ENCODE measurements at places on chromosomes 11 and 22. TPM values are rescaled to one million over a fixed set of nuclear protein-coding genes. Genes with fewer than 3 reads are reported as not detected.

The MAPK8IP2 gene
- total RNA-seq: 0.36 TPM

The CBLIF gene
- total RNA-seq: not detected

The MRGPRX1 gene
- not detected for total RNA-seq

The OR2AG2 gene
- 0.36 TPM for total RNA-seq

GRCh38 chr11:116787786-116788486 is at the start of gene ZPR1:
TSS of gene ZPR1 (minus strand) at chr11:116788023. CDS start at chr11:116787990, 33 bp downstream.
- peak; percentile 98 for DNase-seq

GRCh38 chr11:62732830-62733229 is 4.5 kb downstream of the TTC9C start:
- no peak for DNase-seq

DNA sequence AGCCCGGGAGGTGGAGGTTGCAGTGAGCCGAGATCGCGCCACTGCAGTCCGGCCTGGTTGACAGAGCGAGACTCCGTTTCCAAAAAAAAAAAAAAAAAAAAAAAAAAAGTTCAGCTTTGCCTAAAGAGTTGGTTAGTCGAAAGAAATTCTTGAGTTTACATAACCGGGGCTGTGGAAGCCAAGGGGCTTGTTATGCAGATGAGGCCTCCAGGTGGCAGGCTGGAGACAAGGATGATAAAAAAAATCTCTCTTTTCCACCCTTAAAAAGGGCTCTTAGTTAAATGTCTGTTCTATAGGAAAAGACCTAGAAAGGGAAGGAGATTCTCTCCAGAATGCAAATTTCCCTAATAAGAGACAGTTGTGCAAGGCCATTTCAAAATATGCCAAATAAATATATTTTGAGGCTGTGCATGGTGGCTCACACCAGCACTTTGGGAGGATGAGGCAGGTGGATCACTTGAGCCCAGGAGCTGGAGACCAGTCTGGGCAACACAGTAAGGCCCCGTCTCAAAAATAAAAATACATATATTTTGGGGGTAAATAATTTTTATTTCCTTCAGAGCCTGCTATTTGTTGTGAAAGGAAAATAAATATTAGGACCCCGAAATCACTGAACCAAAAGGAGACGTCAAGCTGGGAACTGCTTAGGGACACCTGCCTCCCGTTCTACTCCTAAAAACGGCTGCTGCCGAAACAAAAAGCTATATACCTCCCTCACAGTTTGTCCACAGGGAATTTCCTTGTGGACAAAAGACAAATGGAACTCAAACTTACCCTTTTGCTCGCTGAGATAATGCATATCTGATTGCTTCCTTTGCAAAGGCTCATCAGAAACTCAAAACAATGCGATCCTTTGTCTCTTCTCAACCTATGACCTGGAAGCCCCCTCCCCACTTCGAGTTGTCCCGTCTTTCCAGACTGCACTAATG is 2.4 kb upstream of the IFITM2 start:
- peak; percentile 99 for DNase-seq

DNA sequence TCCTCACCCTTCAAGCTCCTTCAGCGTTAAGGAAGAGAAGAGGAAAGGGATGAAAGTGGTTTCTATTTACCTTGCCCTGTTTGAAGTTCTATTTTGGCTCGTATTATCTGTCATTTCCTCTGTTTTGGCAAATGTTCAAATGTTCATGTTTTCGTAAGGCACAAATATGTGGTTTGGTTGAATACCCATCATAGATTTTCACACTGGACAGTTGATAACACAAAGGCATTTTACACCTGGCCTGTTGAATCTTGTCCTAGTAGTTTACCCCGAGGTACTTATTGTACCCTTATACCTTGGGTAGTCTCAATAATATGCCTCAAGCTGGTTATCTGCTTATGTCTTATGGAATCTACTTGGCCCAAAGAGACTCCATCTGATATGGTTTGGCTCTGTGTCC is 706.9 kb downstream of the METTL15 start:
- no peak for DNase-seq

Data from osteoblast (primary cell).